ENCODE measurements at places on chromosomes 16 and 17. TPM values are rescaled to one million over a fixed set of nuclear protein-coding genes. Genes with fewer than 3 reads are reported as not detected.
A peak's percentile ranks its signal among the peaks of the same experiment; 100 is the strongest.

GRCh38 chr16:83159049-83159448 is 532.3 kb downstream of the CDH13 start:
- no peak for DNase-seq

- no peak for DNase-seq
Observed at GRCh38 chr16:55539488-55539887, 27.0 kb upstream of the CAPNS2 start.

- no peak for DNase-seq
Observed at GRCh38 chr16:50599494-50599893, 51.3 kb downstream of the NKD1 start.

GRCh38 chr16:10362077-10362863 is 23.6 kb upstream of the ATF7IP2 start:
- DNase-seq: peak; percentile 78

DNA sequence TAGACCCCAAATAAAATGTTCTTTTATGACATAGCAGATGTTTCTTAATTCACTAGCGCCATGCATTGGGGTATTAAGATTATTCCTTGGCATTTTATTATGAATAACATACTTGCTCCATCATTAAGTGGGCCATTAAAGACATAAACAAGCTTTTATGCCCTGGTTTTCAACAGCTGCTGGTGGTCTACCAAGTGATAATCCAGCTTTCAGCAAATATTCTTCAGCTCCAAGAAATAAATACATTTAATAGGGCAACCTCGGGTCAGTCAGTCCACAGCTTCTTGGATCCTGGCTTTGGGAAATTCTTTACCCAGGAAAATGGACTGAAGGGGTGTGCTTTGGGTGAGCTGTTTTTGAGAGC is 217.3 kb upstream of the IRX3 start:
- no peak for DNase-seq

- DNase-seq: peak; percentile 80
Observed at GRCh38 chr17:81239714-81240555, 817 bp downstream of the NDUFAF8 start.

- no peak for DNase-seq
Observed at GRCh38 chr16:2159175-2159838, 3.7 kb downstream of the TRAF7 start.

GRCh38 chr16:86578061-86578599 is at the start of gene FOXL1:
Gene FOXL1, plus strand, starts transcription at chr16:86578549. Its CDS starts 175 bp downstream, at chr16:86578724.
- no peak for DNase-seq

GRCh38 chr16:67928561-67929364 is 2.9 kb downstream of the CTRL start:
- DNase-seq: peak; percentile 93

DNA sequence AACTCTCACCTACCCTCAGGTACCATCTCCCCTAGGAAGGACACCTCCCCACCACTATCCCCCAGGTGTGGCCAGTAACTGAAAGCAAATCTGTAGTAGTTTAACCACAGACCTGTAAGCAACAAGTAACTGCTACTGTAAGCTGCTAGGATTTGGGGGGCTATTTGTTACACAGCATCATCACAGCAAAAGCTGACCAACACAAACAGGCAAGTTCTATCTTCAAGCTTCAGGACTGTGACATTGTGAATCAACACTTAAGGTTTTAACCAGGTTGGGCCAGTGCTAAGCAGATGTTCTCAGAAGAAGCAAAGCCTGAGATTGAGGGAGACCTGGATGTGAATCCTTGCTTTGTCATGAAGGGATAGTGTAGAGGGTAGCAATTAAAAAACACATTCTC is 47.0 kb downstream of the ABCC6 start:
- DNase-seq: no peak

- no peak for DNase-seq
Observed at GRCh38 chr16:54287131-54288029, 793 bp upstream of the IRX3 start.

DNA sequence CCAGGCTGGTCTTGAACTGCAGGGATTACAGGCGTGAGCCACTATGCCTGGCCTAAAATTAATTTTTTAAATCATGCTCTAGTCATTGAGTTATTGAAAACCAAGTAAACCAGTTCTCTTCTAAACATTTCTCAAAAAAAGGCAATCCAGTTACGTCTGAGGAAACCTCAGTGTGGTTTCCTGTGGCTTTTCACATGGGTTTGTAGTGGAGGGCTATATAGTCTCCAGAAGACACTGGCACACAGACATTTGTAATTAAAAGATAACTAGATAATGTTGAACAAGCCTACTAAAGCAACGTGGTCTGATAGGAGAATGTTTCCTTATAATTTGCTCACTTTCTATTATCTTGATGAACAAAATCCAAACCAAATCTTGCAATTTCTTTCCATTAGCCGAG is 5.2 kb upstream of the TOB1 start:
- DNase-seq: peak; percentile 89

GRCh38 chr17:77700165-77700881 is 258.2 kb upstream of the TNRC6C start:
- DNase-seq: no peak

DNA sequence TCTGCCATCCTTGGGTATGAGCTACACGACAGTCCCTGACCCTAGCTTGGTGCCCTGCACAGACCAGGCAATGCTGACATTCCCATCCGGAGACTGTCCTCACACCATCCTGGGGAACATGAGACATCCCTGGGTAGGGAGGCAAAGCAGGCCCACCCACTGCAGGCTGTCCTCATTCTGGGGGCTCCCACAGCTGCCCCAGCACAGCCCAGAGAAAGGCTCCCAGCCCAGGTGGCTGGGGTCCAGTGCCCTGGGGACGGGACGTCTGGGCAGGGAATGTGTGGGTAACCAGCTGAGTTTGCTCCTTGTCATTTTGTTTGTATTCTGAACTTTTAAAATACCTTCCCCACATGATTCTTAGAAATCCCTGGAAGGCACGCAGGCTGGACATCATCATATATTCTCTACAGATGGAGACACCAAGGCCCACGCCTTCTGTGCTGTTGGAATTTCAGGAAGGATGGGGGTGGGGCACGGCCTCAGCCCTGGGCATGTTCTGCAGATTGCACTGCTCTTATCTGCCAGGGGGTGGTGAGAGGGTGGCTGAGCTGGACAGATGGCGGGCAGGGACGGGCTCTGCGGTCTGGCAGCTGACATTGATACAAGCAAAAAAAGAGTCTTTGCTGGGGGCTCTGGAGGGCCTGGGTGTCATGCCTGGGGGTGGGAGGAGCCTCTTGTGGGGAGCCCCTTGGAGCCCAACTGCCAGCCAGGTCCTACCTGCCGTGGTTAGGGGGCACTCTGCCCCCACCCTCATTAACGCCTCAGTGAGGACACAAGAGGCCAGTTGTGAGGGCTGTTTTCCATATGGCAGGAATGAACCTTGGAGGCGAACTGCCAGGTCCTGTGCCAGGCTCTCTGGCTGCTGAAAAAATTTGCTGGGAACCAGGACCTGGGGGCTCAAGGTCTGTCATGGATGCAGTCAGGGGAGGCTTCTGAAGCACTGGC is 28.4 kb downstream of the LRRC75A start:
- no peak for DNase-seq

DNA sequence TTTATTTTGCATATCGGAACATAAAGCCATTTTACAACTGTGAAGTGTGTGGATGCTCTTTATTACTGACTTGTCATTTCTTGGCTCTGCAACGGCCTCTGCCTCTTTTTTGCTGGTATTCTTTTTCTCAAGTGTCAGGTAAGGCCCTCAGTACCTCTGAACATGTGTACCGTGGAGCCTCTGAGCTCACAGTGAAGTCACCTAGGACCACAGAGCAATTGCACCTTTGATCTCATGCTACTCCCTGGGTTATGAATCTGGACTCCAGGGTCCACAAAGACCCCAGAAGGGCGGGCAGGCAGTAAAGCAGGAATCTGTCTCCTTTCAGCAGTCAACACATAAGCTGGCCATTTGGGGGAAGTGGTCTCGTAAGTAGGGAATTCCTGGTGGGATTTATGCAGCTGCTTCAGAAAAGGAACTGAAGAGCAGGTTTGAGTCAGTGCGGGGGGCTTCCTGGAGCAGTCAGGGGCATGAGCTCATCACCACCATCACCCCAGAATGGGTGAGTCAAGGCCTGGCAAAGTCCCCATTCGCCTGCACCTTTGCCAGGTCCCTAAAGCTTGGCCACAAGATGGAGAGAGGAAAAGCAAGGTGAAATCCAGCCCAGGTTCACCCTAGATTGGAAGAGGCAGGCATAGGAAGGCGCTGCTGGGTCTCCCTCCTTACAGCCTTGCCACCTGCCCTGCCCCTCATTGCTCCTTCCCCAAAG is 33.0 kb downstream of the TBX4 start:
- DNase-seq: no peak

DNA sequence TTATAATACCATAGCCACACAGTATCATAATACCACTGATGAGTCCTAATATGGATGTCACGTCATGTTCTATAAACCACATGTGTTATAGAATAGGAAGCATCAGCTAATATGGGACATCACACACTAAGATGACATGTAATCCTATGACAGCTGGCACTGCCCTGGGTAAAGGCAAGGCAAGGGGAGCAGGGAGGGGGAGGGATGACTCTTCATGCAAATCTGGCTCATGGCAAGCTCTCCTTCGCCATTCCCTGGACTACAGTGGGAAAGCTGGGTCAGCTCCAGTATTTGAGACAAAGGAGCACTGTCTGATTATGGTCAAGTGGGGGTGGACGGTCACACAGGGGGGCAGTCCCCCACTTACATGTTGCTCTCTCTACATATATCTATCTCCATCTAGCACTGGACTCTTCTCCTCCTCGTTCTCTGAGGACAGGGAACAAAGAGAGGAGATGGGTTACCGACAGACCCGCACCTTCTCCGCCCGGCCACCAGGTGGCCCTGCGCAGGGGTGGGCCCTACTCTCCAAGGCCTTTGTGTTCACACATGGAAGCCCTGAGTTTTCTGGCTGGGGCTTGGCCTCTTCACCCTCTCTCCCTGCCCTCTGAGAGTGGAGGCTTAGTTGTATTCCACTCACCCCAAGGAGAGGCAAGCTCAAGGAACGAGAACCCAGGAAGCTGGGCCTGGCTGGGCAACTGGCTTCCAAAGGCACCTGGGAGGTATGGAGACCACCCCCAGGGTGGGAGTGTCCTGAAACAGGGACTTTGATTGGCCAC is 23.4 kb upstream of the MPO start:
- peak; percentile 90 for DNase-seq

GRCh38 chr16:63816276-63816675 is 1305.6 kb downstream of the CDH11 start:
- no peak for DNase-seq

GRCh38 chr17:5000237-5000639 is 2.5 kb downstream of the KIF1C start:
- DNase-seq: no peak

DNA sequence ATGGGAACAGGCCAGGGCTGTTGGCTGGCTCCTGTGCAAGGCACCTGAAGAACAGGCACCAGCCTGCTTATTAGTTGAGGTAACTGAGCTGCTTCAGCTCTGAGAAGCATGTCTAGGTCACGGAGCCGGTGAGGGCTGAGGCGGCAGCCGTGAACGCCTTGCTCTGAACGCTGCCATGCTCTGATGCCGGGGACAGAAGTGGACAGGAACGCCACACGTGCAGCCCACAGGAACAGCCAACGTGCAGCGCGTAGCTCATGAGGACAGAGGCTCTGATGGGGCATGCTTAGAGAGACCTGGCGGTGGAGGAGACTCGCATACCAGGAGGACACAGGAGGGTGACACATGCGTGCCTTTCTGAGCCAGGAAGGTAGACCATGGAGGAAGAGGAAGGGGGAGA is 25.6 kb downstream of the USP22 start:
- no peak for DNase-seq

DNA sequence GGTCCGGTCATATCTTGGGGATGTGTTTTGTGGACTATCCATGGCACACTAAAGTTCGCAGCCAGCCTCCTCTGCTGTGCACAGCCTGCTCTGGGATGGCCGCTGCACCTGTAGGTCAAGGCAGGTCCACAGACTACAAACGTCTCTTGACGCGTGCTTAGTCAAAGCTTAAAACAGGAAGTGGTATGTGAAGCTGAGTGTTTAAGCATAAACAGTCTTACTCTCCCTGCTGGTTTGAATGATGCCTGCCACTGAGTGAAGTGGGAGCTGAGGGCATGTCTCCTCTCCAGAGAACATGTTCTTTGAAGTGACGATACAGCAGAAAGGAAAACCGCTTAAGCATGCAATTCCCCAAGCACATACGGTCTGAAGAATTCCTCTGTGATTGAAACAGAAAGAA is 365.6 kb downstream of the SLC39A11 start:
- DNase-seq: peak; percentile 86

- peak; percentile 87 for DNase-seq
Observed at GRCh38 chr16:3187798-3188674, at the start of gene OR1F1. Gene OR1F1, plus strand, starts transcription at chr16:3188204.

DNA sequence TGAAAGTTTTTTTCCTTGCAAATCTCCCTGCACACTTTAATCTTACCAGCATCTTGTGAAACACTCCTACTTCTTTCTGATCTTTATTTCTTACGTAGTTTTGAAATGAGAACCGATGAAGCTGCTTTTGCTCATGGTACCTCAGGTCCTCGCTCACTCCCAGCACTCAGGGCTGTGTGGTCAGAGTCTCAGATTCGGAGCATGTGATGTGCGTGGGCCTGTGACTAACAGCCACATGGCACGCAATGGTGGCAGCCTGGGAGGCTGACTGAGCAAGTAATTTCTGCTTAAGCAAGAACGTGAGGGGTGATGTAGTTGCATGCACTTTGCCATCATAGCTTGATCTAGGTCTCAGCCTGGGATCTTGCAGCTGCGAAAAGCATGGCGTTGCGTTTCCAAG is 624.3 kb downstream of the MAF start:
- DNase-seq: no peak

GRCh38 chr17:1229349-1229899 is 40.8 kb upstream of the BHLHA9 start:
- peak; percentile 87 for DNase-seq

- DNase-seq: no peak
Observed at GRCh38 chr16:24346734-24347133, 90.6 kb downstream of the CACNG3 start.

GRCh38 chr16:57004387-57005250 is 15.3 kb downstream of the NLRC5 start:
- DNase-seq: no peak

DNA sequence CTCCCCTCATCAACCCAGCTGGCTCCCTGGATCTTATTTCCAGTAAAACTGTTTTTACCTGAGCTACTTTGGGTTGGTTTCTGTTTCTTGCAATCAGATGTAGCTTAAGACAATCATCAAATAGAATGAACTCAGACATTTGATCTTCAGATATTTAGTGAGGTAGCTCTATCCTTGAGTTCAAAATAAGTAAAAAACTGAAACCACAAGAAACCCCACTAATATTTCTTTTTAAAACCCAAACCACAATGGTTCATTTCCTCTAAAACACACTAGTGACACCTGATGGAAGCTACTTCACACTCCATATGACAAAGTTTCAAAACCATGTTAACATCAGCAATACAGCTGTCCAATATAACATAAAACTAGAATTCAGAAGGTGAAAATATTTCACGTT is 37.8 kb downstream of the CACNG1 start:
- no peak for DNase-seq

GRCh38 chr17:12330456-12330855 is 309.8 kb downstream of the MAP2K4 start:
- no peak for DNase-seq

CRISPLD2 gene
- 0.19 TPM for total RNA-seq

UTS2R gene
- 0.14 TPM for total RNA-seq

TBC1D3E gene
- not detected for total RNA-seq

ETV4 gene
- 7.7 TPM for total RNA-seq

P2RX1 gene
- 0.78 TPM for total RNA-seq

RFFL gene
- total RNA-seq: 23.5 TPM

RNF43 gene
- 0.95 TPM for total RNA-seq

ST6GALNAC2 gene
- total RNA-seq: not detected

USH1G gene
- not detected for total RNA-seq

GPR142 gene
- 0.28 TPM for total RNA-seq

FADS6 gene
- not detected for total RNA-seq

ABCA6 gene
- total RNA-seq: not detected

CCL7 gene
- total RNA-seq: not detected

TLCD2 gene
- total RNA-seq: 0.14 TPM

All from activated CD4-positive, alpha-beta T cell treated with anti-CD3 and anti-CD28 coated beads, Interleukin-2, amount 10 ng/mL, durations not matched to agents 24 days and 14 days (primary cell).